Ascending aorta (tissue), 2 donors: ENCODE measurements at places on chromosomes 5 and 9. TPM values are rescaled to one million over a fixed set of nuclear protein-coding genes. Genes with fewer than 3 reads are reported as not detected.

The MTMR12 gene
- 19.5 TPM for total RNA-seq

The GHR gene
- total RNA-seq, result 6.4 TPM

DNA sequence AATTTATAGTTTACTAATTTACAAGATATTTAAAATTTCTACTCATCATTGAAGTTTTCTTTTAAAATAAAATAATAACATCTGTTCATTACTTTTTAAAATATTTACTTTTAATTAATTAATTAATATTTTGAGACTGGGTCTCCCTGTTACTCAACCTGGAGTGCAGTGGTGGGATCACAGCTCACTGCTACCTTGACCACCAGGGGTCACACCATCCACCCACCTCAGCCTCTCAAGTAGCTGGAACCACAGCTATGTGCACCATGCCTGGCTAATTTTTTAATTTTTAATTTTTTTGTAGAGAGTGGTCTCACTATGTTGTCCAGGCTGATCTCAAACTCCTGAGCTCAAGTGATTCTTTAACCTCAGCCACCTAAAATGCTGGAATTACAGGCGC is 1013.6 kb downstream of the CDH9 start:
- no peaks in the 10 kb centered on the region for H3K36me3 ChIP-seq
- no peak overlapping the region for H3K27ac ChIP-seq
- H3K4me1 ChIP-seq, result no peaks in the 10 kb centered on the region
- H3K4me3 ChIP-seq, result no peak overlapping the region
- DNase-seq, result no peak

The EGR1 gene
- total RNA-seq, result 419 TPM

The IFNK gene
- total RNA-seq, result not detected

The TYRP1 gene
- not detected for total RNA-seq

- no peaks in the 10 kb centered on the region for H3K27me3 ChIP-seq
- H3K4me3 ChIP-seq, result no peak overlapping the region
- no peaks in the 10 kb centered on the region for H3K4me1 ChIP-seq
- no peak for DNase-seq
- no peak overlapping the region for H3K27ac ChIP-seq
- H3K36me3 ChIP-seq, result no peaks in the 10 kb centered on the region
Observed at GRCh38 chr9:79131246-79131774, 440.5 kb upstream of the TLE4 start.

DNA sequence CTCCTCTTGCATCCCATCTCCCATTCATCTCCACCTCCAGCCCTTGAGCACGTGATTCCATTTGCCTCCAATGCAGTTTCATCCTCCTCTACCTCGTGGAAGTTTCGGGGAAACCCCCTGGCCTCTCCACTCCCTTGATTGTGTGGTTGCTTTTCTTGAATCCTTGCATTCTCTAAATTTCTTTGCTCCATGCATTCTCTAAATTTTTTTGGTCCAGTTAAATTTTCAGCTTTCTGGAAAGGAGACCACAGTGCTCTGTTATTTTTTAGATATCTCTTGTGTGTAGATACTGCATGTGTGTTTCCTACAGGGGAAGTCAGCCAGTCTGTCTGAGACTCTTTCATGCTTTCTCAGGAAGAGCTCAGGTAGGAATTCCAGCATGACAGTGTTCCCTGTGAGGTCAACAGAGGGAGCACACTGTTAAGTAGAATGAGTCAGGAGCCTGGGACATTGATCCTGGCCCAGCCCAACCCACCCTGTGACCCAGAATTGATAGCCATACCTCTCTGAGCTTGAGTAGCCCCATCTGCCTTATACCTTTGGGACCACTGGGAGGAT is 52.8 kb downstream of the AMBP start:
- H3K4me3 ChIP-seq, result no peak overlapping the region
- no peak overlapping the region for H3K27ac ChIP-seq
